ENCODE measurements at places on chromosomes 1 and 21.

- DNase-seq, result no peak
Measured at GRCh38 chr1:15500184-15501178, 23.5 kb downstream of the CASP9 start.

GRCh38 chr1:57854436-57854835 lies 430.6 kb upstream of the DAB1 start:
- DNase-seq, result no peak

GRCh38 chr1:11740258-11741192 lies 4.6 kb downstream of the AGTRAP start:
- no peak for DNase-seq

GRCh38 chr1:176854758-176855745 lies 309.5 kb downstream of the ASTN1 start:
- no peak for DNase-seq

GRCh38 chr1:176022574-176022973 lies 184.5 kb downstream of the COP1 start:
- DNase-seq, result no peak

GRCh38 chr21:26962621-26963181 lies 4.2 kb downstream of the ADAMTS5 start:
- no peak for DNase-seq

GRCh38 chr1:243725075-243725474 lies 125.0 kb downstream of the AKT3 start:
- DNase-seq, result no peak

DNA sequence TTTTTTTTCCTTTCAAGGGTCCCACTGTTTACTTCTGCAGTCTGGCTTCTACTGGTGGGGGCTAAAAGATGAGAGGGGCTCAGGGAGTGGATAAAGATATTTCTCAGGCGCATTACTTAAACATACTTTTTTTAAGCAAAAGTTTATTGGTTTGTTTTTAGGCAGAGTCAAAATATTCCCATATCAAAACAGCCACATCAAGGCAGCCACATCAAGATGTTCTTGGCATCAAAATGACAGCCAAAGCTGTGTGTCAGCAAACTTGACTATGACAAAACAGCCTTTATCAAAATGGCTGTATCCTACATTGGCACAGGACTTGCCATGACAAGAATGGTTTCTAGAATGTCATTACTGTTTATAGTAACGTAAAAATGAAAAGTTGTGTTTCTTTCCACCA lies 22.1 kb upstream of the RASAL2 start:
- no peak for DNase-seq

DNA sequence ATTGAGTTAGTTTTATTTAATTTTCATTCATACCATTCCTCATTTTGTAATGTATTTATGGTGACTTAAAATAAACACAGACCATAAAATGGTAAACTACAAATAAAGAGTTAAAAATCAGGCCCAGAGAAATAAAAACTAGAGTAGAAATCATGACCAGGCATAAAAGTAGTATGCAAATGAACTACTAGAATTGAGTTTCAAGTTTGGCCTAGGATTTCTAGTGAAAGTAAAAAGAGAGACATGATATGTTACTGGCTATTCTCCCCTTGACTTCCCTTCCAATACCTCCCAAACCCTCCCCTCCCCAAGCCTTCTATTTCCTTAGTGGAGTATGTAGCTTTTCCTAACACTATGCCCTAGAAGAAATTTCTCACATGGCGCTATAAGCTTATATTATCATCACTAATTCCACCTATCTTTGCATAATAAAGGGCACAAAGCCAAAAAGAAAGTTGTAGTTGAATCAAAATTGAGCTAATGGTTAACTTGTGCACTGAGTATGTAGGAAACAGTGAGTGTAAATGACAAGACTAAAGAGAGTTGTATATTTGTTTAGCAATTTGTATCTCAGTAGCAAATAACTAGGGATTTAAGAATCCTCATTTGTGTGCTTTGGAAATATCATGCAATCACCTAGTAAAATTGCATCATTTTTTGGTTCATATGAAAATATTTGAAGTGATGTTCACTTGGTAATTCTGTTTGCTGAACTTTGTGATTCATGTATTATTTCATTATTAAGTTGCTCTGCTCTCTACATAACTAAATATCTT lies 29.7 kb upstream of the CDC14A start:
- DNase-seq, result no peak

DNA sequence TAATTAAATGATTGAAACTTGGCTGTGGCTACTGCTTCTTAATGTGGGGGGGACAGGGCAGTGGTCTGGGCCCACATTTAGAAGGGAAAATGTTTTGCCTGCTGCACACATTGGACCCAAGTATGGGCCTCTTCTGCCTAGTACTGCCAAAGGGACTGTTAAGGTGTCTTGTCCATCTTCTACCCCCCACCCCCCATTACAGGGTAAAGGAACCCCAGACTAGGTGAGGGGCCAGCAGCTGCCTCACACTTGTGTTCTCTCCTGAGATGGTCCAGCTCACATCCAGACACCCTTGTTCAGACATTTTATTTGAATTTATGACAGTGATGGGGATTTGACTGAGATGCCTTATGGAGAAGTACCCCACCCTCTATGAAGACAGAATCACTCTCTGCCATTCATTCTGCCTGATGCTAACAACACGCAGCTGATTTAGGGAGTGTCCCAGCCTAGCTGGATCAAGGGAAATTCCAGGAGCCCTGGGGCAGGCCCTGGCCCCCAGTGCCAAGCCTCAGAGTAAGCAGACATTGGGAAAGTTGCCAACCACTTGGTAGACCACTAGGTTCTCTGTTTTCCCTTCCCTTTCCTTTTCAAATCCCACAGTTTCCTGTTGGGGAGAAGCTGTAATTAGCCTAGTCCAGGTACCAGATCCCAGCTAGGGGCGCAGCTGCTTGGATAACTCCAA lies 42.1 kb downstream of the YARS1 start:
- no peak for DNase-seq

DNA sequence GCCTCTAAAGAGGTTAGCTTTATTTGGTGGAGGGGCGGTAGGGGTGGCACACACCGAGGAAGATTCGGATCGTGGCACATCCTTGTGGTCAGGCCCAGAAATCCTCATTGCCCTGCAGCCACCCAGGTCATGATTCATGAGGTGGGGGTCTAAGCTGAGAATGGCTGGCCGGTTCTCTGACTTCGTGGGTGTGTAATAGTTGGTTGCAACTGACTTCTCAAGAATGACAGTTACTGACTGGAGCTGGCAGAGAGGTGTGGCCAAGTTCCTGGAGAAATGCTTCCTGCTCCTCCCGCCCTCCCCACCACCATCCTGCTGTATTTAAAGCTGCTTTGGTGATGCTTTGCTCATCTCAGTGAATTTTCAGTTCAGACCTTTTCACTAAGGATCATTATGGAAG lies 198.6 kb downstream of the KIF26B start:
- DNase-seq, result no peak

GRCh38 chr1:201859424-201859823 lies 29.3 kb upstream of the SHISA4 start:
- DNase-seq, result no peak

DNA sequence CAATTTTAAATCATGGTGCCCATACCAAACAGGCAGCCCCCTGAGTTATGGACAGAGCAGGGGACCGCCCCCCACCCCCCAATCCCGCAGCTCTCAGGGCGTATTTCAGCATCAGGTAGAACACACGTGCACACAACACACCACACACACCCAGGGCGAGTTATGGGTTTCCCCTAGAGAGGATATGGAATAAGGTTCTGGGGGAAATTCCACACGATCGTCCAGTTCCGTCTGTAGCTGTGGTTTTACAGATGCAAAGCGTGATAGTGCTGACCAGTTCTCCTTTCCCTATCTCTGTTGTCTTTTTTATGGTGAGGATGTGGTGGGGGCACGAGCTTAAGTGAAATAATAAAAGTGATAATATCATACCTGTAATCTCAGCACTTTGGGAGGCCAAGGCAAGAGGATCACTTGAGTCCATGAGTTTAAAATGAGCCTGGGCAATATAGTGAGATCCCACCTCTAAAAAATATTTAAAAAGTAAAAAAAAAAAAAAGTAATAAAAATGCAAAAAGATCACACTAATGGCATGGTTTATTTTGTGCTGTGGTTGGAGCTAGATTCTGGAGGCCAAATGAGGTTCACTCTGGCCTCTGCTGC lies 25.1 kb downstream of the C2CD2 start:
- DNase-seq, result no peak

DNA sequence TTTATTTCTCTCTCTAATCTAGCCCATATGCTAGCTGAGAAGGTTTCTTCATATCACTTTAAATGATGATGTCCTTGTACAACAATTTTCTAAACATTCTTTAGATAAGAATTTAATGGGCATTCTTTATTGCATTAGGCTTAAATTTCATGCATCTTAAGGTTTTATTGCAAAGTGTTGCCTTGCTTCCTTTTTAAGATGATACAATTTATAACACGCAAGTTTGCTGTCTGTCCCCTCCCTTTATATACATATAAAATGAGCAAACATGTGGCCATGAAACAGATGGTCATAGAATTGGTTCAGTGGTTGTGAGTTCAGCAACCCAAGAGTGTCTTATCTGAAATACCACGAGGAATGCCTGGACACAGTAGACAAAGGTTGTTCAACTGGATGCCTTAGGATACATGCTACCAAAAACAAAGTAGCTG lies 12.1 kb downstream of the NBPF3 start:
- DNase-seq, result no peak

DNA sequence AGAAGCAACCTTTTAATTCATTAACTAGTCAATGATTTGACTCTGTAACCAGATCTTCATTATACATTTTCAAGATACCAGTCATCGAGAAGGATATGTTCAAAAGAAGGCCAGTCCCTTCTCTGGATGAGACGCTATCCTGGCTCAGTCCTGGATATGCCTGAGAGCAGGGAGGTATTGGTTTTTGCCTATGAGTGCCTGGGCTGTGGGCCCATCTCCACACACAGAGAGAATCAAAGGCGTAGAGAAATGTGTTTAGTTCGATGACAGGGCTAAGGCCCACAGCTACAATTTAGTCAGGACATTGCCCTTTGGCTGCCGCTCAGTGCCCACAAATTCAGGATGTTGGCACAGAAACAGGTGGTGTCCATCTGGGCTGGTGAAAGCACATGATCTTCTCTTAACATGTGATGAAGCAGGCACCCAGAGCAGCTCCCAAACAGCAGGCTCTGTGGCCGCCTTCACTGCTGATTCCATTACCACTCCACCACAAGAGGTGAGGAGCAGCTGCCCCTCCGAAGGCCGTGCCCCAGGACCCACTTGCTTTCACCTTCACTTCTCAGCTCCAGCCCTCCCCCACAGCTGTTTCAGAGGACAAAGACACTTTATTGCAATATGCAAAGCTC lies 24.7 kb downstream of the ACKR1 start:
- peak; percentile 18 for DNase-seq

DNA sequence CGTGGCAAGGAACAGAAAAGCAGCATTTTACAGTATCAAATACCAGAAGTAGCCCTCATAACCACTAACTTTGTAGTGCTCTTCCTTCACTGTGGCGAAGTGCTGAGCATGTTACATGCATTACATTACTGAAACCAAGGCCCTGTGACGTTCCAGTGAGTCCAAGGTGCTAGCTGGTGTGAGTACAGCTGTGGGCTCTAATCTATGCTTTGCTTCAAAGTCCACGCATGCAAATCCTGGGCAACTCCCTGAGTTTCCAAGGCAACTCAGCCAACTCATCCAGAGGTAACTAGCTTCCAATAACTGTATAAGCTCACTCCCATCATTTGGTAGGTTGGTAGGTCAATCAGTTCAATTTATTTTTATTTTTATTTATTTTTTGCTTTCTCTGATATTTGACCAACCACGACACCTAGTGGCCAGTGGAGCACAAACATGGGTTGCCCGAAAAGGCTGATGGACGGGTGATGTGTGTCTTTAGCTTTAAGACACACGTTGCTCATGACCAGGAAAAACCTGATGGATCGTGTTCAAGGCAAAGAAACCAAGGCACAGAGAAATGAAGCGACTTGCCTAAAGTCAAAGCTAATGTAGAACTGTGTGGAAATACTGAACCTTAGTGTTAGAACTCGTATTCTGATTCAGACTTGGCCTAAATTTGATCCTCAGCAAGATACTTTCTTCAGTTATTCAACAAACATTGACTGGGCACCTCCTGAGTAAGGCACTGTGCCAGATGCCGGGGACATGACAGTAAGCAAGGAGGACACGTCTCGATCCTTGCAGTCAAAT lies 73.0 kb downstream of the GNG12 start:
- no peak for DNase-seq

DNA sequence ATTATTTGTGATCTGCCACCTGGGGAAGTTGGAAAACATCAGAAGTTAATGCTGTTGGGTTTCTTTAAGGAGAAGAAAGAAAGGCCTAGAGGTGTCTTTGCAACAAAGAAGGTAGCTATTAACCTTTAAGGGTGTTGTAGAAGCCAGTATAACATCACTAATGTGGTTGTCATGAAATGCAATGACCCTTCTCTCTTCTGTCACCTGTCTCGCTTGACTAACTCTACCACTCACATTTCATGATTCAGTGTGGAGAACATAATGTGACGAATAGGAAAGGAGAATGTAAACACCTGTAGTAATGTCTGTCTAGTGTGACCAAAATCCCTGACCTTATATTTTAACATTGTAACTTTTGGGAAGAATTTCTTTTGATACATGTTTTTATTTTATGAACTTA lies 211.7 kb upstream of the UBE2U start:
- no peak for DNase-seq

- no peak for DNase-seq
Measured at GRCh38 chr1:228745497-228745896, 10.2 kb downstream of the RHOU start.

- DNase-seq, result no peak
Measured at GRCh38 chr1:161935264-161935663, 88.4 kb downstream of the OLFML2B start.

DNA sequence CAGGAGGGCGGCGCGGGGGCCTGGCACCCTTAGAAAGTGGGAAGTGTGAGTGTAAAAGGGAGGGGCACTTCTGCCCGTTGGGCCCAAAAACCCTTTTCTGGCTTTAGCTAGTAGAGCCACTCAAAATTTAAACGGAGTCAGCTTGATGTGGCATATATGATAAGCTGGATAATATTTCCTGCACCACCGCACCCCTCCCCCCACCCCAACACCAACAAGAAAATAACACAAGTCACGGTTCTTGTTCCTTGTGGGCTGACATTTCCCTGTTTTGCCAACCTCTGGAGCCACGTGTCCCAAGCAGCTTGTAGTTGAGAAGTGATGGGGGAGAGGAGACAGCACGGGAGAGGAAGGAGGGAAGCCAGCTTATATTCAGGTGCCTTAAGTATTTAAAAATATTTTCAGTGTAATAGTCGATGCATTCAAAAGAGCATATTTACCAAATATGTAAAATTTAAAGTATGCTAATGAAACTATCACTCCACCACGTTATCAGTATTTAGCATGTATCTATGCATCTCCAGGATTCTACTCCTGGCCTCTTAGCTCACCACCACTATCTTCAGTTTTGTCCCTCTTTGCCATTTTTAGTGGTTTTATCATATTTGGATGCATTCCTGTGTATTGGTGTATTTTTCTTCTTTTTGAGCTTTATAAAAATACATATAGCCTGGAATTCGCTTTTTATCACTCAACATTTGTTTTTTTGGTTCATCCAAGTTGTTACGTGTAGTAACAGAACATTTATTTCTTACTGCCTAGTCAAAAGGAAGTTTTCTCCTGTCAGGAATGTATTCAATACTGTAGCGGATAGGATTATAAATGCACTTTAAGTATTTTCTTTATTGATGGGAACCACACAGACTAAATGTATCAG lies 773 bp upstream of the DDX59 start:
- peak; percentile 20 for DNase-seq

Measured in cerebellar nuclear complex (tissue), 1 donor.